Activated T-helper 1 cell treated with anti-CD3 and anti-CD28 coated beads, Interleukin-12 subunit alpha, Interleukin-12 subunit beta, Interleukin-2, Interleukin-4 antibody, amounts not matched to agents 30 ng/mL and 10 ng/mL and 1 ng/mL, durations not matched to agents 14 hours and 24 hours and 36 hours (primary cell): ENCODE measurements at places on chromosomes 2 and 18.

DNA sequence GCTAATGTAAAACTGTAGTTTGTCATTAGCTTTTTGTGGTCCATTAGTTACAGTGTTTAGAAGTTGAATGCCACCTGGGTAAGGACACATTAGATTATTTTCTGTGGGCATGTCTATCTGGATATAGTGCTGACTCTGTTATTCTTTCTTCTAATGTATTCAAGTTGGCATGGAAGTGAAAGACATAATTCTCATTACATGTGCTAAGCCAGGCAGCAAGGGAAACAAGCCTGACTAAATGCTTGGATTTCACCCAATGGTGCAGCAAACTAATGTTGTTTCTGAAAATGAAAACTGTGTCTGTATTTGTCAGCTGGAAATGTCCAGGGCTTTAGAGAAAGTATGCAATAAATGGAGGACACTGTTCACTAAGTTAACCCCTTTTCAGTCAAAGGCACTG is 100.7 kb downstream of the NUP35 start:
- H3K4me1 ChIP-seq: peaks cover 7% of the 10 kb centered on the region
- peaks cover 4% of the 10 kb centered on the region for H3K36me3 ChIP-seq
- H3K27me3 ChIP-seq: no peaks in the 10 kb centered on the region
- H3K4me3 ChIP-seq: no peak overlapping the region

- no peaks in the 10 kb centered on the region for H3K4me1 ChIP-seq
- no peaks in the 10 kb centered on the region for H3K27me3 ChIP-seq
- no peak for DNase-seq
- no peak overlapping the region for H3K27ac ChIP-seq
Measured at GRCh38 chr2:21928292-21928691, 804.5 kb downstream of the TDRD15 start.

DNA sequence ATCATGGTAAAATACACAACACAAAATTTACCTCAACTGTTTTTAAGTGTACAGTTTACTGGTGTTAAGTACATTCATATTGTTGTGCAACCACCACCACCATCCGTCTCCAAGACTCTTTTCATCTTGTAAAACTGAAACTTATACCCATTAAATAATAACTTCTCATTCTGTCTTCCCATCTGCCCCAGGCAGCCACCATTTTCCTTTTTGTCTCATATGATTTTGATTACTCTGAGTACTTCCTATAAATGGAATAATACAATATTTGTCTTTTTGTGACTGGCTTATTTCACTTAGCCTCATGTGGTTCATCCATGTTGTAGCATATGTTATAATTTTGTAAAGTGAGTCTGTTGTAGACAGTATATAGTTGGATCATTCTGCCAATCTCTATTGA is 82.7 kb downstream of the ALMS1 start:
- DNase-seq: no peak
- no peak overlapping the region for H3K4me3 ChIP-seq
- no peak overlapping the region for H3K27ac ChIP-seq
- H3K27me3 ChIP-seq: no peaks in the 10 kb centered on the region
- no peaks in the 10 kb centered on the region for H3K4me1 ChIP-seq
- H3K36me3 ChIP-seq: no peaks in the 10 kb centered on the region

DNA sequence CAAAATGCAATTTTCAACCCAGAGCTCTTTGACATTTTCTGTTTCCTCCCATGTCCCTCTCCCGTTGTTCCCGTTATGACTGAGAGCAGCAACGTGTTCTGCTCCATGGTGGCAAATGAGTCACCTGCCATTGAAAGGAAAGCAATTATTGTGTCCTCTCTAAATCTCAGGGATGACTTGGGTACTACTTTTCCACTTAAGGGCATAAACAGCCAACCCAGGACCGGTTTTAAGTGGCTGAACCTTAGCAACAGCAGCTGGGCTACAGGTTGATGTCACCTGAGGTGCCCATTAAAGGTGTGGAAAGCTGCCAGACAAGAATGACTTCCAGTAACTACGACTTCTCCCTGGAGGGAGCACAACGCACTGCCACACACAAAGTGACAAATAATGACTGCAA is 236.8 kb downstream of the NCKAP5 start:
- H3K36me3 ChIP-seq: no peaks in the 10 kb centered on the region
- no peak overlapping the region for H3K4me3 ChIP-seq
- H3K27ac ChIP-seq: no peak overlapping the region
- DNase-seq: no peak

GRCh38 chr18:49853436-49853835 is 40.1 kb upstream of the ACAA2 start:
- H3K4me3 ChIP-seq: no peak overlapping the region
- no peak overlapping the region for H3K27ac ChIP-seq
- H3K36me3 ChIP-seq: no peaks in the 10 kb centered on the region
- DNase-seq: no peak
- H3K4me1 ChIP-seq: peaks cover under 1% of the 10 kb centered on the region

DNA sequence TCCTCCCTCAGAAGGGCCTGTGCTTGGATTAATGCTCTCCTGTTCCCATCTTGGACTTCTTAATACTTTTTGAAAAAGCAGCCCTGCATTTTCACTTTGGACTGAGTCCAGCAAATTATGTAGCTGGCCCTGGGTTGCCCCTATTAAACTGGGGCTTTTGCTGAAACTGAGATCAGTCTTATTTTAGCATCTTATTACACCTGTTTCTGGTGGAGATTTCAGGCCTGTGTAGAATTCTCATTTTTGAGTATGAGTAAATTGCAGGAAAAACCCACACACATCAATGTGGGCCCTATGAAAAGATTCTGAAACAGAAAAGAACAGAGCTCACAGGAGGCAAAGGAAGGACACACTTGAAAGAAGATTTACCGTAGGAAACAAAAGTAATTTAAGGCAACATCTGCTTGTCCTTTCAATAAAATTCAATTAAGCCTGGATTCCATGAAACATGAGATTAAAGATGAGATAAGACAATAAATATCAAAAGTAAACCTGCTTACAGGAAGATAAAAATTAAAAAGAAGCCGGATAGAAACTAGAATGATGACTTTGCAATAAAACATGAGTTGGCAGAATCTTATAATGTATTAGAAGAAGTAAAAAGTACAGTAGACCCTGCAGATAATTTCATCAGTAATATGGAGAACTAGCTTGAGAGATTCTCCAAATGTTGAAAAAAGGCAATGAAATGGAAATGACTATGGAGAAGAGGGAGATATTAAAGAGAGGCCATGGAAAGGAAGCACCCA is 90.7 kb upstream of the GCFC2 start:
- no peaks in the 10 kb centered on the region for H3K4me1 ChIP-seq
- H3K27me3 ChIP-seq: no peaks in the 10 kb centered on the region
- H3K36me3 ChIP-seq: no peaks in the 10 kb centered on the region
- no peak overlapping the region for H3K27ac ChIP-seq
- H3K4me3 ChIP-seq: no peak overlapping the region

DNA sequence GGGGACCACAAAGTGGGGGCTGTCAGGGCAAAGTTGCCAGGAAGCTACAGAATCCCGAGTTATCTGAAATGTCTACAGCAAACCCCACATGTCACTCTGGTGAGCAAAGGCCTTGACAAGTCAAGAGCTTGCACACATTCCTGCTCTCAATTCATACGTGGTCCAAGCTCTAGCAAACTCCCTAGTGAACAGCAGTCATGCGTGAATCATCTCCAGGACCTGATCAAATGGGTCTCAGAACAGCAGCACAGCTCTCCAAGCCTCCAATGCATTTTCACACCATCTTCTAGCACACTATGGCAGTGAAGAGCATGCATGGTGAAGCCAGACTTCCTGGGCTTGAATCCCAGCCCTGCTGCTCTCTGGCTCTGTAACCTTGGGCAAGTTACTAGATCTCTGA is 68.5 kb downstream of the MYO5B start:
- peaks cover 11% of the 10 kb centered on the region for H3K27me3 ChIP-seq
- H3K4me3 ChIP-seq: no peak overlapping the region
- H3K36me3 ChIP-seq: no peaks in the 10 kb centered on the region
- DNase-seq: no peak

GRCh38 chr18:9353596-9353995 is 19.0 kb downstream of the TWSG1 start:
- DNase-seq: no peak
- H3K27me3 ChIP-seq: no peaks in the 10 kb centered on the region
- H3K36me3 ChIP-seq: no peaks in the 10 kb centered on the region
- peaks cover 7% of the 10 kb centered on the region for H3K4me1 ChIP-seq

DNA sequence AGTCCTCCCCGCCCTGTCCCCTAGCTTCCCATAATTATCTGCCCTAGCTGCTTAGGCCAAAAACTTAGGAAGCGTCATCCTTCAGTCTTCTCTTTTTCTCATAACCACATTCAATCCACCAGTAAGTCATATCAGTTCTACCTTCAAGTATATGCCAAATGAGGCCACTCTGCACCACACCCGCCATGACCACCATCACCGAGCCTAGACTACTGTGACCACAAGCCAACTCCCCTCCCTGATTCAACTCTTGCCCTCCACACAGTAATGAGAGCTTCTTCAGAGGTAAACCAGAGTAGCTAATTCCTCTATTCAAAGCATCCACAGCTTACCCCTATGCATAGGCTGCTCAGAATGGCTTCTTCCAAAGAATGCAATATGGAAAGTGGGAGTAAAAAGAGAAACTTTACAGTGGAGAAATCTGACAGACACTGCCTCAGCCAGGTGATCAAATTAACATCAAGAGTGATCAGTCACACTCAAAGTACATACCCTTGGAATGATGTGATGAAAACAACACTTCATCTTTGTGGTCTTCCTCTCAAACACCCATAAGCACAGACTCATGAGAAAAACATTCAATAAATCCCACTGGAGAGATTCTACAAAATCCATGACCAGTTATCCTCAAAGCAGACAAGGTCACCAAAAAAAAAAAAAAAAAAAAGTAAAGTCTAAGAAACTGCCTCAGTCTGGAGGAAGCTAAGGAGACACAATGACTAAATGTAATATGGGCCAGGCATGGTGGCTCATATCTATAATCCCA is 17.7 kb downstream of the MBOAT2 start:
- no peaks in the 10 kb centered on the region for H3K36me3 ChIP-seq
- no peak overlapping the region for H3K27ac ChIP-seq
- peaks cover 8% of the 10 kb centered on the region for H3K27me3 ChIP-seq
- no peak overlapping the region for H3K4me3 ChIP-seq

GRCh38 chr2:127448526-127448925 is 30.3 kb downstream of the PROC start:
- no peak overlapping the region for H3K27ac ChIP-seq
- peaks cover 19% of the 10 kb centered on the region for H3K27me3 ChIP-seq
- H3K4me1 ChIP-seq: no peaks in the 10 kb centered on the region
- no peak overlapping the region for H3K4me3 ChIP-seq
- H3K36me3 ChIP-seq: peaks cover 2% of the 10 kb centered on the region

- H3K4me3 ChIP-seq: no peak overlapping the region
- H3K36me3 ChIP-seq: no peaks in the 10 kb centered on the region
- no peak overlapping the region for H3K27ac ChIP-seq
- no peak for DNase-seq
Measured at GRCh38 chr2:19046986-19047780, 311.2 kb downstream of the OSR1 start.

DNA sequence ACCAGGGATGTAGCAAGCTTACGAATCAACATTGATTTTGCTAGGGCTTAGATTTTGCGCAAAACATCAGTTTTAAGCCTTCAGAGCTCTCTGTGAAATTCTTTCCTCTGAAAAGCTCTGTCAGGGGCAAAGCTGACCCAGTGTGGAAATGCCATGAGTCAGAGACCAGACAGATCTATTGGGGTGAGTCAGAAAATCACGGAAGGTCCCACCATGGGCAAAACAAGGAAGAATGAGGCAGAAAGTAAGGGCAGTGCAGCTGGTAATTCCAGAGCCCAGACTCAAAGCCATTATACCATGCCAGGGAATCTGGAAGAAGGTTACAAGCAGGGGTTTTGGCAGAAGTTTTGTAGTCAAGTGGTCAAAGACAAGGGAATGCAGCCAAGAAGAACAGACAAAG is 256.6 kb upstream of the CTAGE1 start:
- H3K27me3 ChIP-seq: peaks cover 2% of the 10 kb centered on the region
- DNase-seq: no peak
- no peaks in the 10 kb centered on the region for H3K36me3 ChIP-seq
- no peak overlapping the region for H3K4me3 ChIP-seq

GRCh38 chr2:37623406-37623805 is 48.0 kb downstream of the CDC42EP3 start:
- no peaks in the 10 kb centered on the region for H3K27me3 ChIP-seq
- H3K27ac ChIP-seq: no peak overlapping the region
- no peak for DNase-seq
- peaks cover 41% of the 10 kb centered on the region for H3K4me1 ChIP-seq

DNA sequence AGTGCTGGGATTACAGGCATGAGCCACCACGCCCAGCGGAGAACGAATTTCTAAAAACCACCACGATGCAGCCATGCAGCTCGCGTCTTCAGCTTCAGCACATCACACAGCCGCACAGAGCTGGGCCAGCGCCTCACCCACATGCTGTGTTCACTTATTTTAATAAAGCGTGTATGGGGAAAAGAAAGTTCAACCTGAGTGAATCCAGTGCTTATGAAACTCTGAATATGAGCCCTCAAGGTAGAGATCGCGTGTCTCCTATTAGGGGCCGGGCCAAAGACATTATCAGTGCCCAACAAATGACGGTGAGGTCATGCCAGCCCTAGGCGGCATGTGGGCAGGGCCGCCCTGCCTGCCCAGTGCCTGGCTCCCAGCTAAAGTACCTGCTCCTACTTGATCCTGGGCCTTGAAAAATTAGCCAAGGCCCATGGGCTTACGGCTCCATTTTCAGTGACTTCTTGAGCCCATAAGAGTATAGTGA is 44.3 kb downstream of the SPRED2 start:
- no peak overlapping the region for H3K4me3 ChIP-seq
- H3K27ac ChIP-seq: no peak overlapping the region
- no peaks in the 10 kb centered on the region for H3K36me3 ChIP-seq
- peaks cover 47% of the 10 kb centered on the region for H3K4me1 ChIP-seq
- no peak for DNase-seq
- peaks cover 12% of the 10 kb centered on the region for H3K27me3 ChIP-seq

DNA sequence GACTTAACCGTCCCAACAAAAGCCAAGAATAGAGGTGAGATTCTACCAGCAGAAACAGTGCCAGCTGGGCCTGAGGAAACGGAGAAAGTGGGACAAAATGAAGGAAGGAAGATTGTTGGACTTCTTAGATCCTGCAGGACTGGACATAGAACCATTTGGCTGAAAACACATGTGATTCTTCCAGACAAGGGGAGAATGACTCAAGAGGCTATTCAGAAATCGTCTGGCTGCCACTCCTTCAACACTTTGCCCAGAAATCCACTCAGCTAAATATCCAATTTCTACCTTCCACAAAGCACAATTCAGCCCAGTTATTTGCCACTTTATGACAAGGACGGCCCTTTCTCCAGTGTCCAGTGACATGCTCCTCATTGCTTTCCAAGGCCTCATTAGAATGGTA is 61.6 kb downstream of the SNORC start:
- peaks cover 49% of the 10 kb centered on the region for H3K27me3 ChIP-seq
- no peak overlapping the region for H3K27ac ChIP-seq
- DNase-seq: no peak
- H3K4me1 ChIP-seq: peaks cover 2% of the 10 kb centered on the region
- no peaks in the 10 kb centered on the region for H3K36me3 ChIP-seq
